ENCODE measurements at places on chromosomes 5 and 9. TPM values are rescaled to one million over a fixed set of nuclear protein-coding genes. Genes with fewer than 3 reads are reported as not detected.
A peak's percentile ranks its signal among the peaks of the same experiment; 100 is the strongest.

- H3K27ac ChIP-seq, result no peak overlapping the region
- peaks cover 4% of the 10 kb centered on the region for H3K36me3 ChIP-seq
- DNase-seq, result no peak
Measured at GRCh38 chr5:126987271-126987899, 43.0 kb downstream of the MARCHF3 start.

Gene MSX2
- 0.42 TPM for total RNA-seq

- DNase-seq, result peak; percentile 80
- H3K27me3 ChIP-seq, result no peaks in the 10 kb centered on the region
- no peak overlapping the region for H3K4me3 ChIP-seq
Measured at GRCh38 chr5:132238169-132238744, 10.6 kb upstream of the P4HA2 start.

DNA sequence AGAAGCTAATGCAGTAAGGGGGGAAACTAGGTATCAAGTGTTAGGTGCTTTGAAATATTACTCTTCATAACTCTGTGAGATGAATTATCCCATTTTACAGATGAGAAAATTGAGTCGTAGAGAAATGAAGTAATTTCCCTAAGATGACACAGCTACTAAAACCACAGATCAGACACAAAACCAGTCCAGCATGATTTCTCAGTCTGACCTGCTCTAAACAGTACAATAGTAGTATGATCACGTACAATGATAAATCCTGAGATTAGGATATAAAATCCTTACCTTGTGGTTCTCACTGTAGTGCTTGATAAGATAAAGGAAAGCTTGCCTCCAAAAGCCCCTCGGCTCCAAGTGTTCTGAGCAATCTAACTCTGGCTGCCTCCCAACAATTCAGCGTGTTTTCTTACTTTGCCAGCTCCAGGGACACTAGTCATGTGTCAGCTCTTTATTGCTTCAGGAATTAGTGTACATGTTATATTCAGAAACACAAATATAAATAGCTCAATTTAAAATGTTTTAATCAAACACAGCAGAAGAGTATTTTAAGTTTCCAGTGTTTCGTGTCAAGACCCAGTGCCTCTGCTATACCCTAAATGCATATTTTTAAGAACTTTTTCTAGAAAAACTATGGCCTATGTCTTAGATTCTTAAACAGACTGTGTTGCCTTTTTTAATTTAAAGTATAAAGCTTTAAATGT is 243.6 kb downstream of the DENND1A start:
- H3K27me3 ChIP-seq, result no peaks in the 10 kb centered on the region
- DNase-seq, result no peak
- H3K4me1 ChIP-seq, result no peaks in the 10 kb centered on the region
- peaks cover 11% of the 10 kb centered on the region for H3K36me3 ChIP-seq
- no peak overlapping the region for H3K4me3 ChIP-seq
- no peak overlapping the region for H3K27ac ChIP-seq

Gene SPINK13
- total RNA-seq, result not detected

- DNase-seq, result no peak
- H3K27ac ChIP-seq, result no peak overlapping the region
- no peaks in the 10 kb centered on the region for H3K27me3 ChIP-seq
- H3K4me1 ChIP-seq, result no peaks in the 10 kb centered on the region
- H3K4me3 ChIP-seq, result no peak overlapping the region
Measured at GRCh38 chr5:98031496-98031895, 742.0 kb upstream of the RGMB start.

DNA sequence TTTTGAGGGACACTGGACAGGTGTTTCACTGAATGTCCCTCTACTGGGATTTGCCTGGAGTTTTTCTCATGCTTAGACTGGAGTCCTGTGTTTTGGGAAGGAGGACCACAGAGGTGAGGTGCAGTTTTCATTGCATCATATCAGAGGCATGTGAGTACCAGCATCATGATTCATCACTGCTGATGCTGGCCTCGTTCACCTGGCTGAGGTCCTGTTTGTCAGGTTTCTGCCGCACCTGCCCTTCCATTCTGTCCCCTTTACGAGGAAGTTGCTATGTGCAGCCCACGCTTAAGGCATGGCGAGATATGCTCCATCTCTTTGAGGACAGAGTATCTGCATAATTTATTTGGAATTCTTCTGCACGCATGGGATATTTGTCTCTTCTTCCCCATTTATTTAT is 162.1 kb downstream of the TENT4A start:
- no peaks in the 10 kb centered on the region for H3K27me3 ChIP-seq
- no peak overlapping the region for H3K27ac ChIP-seq
- H3K4me1 ChIP-seq, result no peaks in the 10 kb centered on the region
- no peaks in the 10 kb centered on the region for H3K36me3 ChIP-seq

Gene KIF24
- total RNA-seq, result 3.7 TPM

DNA sequence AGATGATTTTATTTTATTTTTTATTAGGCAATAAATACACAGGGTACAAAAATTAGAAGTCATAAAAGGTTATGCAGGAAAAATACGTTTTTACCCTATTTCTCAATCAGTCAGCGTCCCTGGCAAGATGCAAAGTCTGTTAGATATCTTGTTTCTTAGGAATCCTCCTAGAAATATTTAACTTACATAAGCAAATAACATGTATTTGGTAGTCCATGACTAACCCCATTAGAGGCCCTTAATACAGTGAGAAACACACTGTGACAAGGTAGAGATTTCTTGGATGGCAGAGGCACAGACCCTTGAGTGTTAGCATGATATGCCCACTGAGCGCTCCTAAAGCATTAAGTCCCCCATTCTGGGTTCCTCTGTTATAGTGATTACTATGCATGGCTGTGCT is 121.2 kb upstream of the ADAMTSL1 start:
- no peak overlapping the region for H3K27ac ChIP-seq
- H3K36me3 ChIP-seq, result no peaks in the 10 kb centered on the region
- no peaks in the 10 kb centered on the region for H3K27me3 ChIP-seq
- no peaks in the 10 kb centered on the region for H3K4me1 ChIP-seq
- DNase-seq, result no peak

Gene SRD5A1
- total RNA-seq, result 31.3 TPM

DNA sequence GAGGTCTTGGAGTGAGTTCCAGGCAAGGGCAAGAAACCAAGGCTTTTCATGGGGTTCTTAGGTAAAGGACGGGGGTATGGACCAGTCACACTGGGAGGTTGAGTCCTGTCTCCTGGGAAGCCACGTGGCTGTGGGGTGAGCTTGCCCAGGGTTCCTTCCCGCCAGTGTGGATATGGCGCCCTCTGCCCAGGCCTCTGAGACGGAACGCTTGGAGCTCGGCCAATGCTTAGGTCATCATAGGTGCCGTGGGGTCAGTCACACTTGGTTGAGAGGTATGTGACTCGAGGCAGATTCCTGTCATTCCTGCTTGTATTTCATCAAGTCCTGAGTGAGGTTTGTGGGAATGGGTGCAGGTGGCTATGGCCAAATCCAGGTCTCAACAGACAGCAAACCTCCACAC is 46.2 kb downstream of the TENT4A start:
- H3K4me3 ChIP-seq, result no peak overlapping the region
- H3K4me1 ChIP-seq, result no peaks in the 10 kb centered on the region
- H3K27ac ChIP-seq, result no peak overlapping the region
- peaks cover 28% of the 10 kb centered on the region for H3K36me3 ChIP-seq

Gene PCDHGA4
- total RNA-seq, result 2.3 TPM

GRCh38 chr5:61200582-61201155 is 38.4 kb upstream of the SMIM15 start:
- H3K4me3 ChIP-seq, result no peak overlapping the region
- H3K36me3 ChIP-seq, result peaks cover 7% of the 10 kb centered on the region
- DNase-seq, result peak; percentile 34
- H3K27ac ChIP-seq, result no peak overlapping the region
- no peaks in the 10 kb centered on the region for H3K4me1 ChIP-seq
- no peaks in the 10 kb centered on the region for H3K27me3 ChIP-seq

GRCh38 chr5:127660047-127660733 is 11.3 kb downstream of the CTXN3 start:
- no peak overlapping the region for H3K4me3 ChIP-seq
- H3K4me1 ChIP-seq, result peaks cover 4% of the 10 kb centered on the region
- H3K36me3 ChIP-seq, result no peaks in the 10 kb centered on the region
- H3K27ac ChIP-seq, result no peak overlapping the region
- no peaks in the 10 kb centered on the region for H3K27me3 ChIP-seq

DNA sequence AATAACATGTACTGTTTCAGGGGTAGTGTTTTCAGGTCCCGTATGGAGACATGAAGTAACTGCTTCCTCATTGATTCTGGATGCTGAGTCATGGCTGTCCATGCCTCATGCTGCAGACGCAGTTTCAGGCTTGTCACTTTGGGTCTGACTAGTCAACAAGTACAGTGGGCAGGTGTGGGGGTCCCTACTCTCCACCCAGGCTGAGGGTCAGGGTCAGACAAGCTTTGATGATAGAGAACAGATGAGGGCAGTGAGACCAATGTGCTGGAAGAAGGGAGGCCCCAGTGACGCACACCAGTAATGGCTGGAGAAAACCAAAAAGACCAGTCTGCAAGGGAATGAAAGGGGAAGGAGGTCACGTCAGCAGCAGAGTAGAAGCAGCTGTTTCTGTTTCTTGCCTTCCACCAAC is 80.0 kb upstream of the NFIL3 start:
- H3K36me3 ChIP-seq, result no peaks in the 10 kb centered on the region
- no peak for DNase-seq
- no peaks in the 10 kb centered on the region for H3K4me1 ChIP-seq
- no peak overlapping the region for H3K4me3 ChIP-seq
- no peak overlapping the region for H3K27ac ChIP-seq

DNA sequence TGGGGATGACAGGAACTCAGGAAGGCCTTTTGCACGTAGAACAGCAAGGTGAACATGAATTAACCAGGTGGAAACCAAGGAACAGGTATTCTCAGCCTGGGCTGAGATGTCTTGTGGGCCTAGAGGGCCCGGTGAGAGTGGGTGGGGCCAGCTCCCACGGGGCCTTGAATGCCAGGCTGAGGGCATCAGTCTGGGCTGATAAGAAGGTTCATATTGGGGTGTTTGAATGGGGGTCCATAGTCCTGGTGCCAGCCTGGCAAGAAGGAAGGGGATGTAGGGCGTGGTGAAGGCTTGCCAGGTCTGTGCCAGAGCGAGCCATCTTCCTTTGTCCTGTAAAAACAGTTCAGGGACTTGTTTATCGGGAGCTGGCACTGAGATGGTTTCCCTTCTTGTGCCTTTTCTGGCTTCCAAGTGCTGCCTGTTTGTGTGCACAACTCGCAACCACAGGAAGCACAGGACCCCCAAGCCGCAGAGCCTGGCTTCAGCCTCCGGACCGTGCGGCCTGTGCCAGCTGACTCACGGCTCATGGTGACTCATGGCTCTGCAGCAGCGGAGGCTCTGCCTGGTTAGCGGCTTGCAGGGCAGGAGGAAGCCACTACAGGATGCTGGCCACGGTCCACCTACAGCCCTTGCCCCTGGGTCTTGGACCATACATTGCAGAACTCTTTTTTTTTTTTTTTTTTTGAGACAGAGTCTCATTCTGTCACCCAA is 2.4 kb downstream of the CARD19 start:
- H3K4me3 ChIP-seq, result no peak overlapping the region
- no peaks in the 10 kb centered on the region for H3K27me3 ChIP-seq
- no peak for DNase-seq
- H3K27ac ChIP-seq, result no peak overlapping the region

Measured in H9 (cell line).